Spinal cord (tissue), 10 donors: ENCODE measurements at places on chromosomes 7 and 10.

- DNase-seq = no peak
Observed at GRCh38 chr10:94524711-94525110, 20.9 kb upstream of the HELLS start.

- DNase-seq = no peak
Observed at GRCh38 chr7:46707973-46708372, 786.9 kb upstream of the IGFBP3 start.

DNA sequence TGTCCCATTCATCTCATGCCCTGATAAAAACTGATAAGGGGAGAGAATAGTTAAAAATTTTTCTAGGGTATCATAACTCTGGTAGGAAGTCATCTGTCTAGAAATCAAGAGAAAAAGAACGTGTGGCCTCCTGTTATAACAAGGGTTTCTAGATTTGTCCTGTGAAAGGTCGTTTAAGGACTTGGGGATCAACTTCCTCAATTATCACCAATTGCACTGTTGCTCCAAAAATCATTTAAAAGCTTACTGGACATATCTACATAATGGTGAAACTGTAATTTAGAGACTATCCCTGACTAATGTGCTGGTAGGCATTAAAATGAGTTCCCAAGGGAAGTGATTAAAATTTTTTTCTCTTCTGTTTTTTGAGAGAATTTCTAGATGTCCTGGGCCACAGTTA lies 58.2 kb downstream of the GPR141 start:
- DNase-seq = no peak

DNA sequence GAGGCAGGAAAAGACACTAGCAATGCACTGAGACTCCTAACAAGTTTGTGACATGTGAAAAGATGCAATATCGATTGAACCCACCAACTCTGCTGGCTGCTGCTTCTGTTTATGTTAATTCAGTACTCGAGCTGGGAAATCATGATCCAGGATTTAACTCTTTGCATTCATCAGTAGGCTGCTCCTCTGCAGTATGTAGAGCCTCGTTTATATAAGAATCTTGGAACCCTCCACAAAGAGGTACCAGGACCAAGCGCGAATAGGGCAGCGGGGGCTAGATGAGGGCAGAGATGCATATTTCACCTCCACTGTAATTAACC lies 7.8 kb downstream of the PRKAG2 start:
- DNase-seq = peak; percentile 58
